ENCODE measurements at places on chromosomes 3 and 15.
A peak's percentile ranks its signal among the peaks of the same experiment; 100 is the strongest.

GRCh38 chr3:51391566-51392354 is 675 bp downstream of the RBM15B start:
- DNase-seq: peak; percentile 28

DNA sequence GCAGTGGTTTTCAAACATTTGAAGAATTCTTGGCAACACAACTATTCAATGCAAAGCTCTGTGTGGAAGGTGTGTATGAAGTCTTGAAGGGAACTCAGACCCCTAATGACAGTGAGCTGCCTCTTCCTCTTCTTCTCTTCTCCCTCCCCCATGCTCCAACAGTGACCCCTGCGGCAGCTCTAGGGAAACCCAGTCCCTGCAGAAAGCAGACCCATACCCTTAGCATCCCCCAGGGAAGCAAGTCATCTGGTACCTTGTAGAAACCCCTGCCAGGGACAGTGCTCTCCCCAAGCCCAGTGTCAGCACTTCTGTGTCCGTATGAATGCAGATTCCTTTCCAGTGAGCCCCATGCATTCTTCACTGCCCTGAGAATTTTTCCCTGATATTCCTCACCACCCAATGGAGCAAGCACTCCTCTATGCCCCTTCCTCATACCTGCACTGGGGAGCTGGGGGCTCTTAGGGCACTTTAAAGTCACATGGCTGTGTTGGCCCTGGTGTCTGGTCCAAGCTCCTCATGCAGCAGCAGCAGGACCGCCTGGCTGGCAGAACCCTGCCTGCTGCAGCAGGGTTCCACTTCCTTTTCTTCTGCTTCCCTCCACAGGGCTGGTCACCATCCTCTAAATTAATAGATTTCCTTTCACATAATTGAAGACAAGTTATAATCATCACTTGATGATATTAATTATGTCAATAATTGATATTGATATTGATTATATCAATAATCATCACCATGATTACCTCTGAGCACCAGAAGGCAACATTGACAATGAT is 442.5 kb downstream of the EPHB1 start:
- DNase-seq: no peak

DNA sequence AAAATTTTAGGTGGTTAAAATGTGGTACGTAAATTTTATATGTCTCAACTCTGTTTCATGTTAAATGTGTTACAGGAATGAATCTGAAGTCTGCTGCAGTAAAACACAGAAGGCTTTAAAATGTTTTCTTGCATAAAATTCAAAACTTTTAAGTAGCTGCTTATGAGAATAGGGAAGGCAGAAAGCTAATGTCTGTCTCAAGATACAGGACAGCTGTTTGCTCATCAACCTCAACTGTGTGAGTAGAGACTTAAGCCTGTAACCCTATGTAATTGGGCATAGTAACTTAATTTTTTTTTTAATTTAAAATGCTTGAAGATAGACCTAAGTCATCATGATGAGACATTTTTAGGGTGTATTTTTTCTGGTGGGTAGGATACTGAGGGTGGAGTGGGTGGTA is 38.9 kb downstream of the ZFAND6 start:
- DNase-seq: no peak

- no peak for DNase-seq
Observed at GRCh38 chr3:31224936-31225335, 307.8 kb upstream of the STT3B start.

DNA sequence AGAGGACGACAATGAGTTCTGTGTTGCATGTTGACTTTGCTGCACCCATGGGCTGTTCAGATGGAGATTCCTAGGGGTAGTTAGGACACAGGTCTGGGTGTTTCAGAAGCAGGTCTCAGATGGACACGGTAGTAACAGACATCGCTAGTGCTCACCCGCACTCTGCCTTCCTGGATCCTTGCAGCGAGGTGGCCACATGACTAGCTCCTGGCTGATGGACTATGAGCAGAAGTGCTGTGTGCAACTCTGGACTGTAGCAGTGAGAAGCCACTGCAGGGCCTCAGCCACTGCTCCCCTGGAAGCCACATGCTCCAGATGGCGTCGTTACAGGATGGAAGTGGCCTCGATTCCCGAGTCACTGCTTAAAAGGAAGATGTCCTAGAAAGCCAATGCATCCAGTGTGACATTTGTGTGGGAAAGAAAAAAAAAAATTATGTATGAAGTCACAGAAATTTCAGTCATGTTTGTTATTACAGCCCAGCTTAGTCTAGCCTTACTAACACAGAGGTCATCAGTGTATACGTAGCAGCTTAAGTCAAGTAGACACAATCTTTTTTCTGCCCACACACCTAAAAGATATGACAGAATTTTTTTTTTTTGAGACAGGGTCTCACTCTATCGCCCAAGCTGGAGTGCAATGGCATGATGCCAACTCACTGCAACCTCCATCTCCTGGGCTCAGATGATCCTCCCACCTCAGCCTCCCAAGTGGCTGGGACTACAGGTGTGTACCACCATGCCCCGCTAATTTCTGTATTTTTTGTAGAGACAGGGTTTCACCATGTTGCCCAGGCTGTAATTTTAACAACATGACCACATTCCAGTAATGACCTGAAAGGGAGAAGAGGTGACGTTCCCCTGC is 95.3 kb downstream of the XXYLT1 start:
- no peak for DNase-seq

DNA sequence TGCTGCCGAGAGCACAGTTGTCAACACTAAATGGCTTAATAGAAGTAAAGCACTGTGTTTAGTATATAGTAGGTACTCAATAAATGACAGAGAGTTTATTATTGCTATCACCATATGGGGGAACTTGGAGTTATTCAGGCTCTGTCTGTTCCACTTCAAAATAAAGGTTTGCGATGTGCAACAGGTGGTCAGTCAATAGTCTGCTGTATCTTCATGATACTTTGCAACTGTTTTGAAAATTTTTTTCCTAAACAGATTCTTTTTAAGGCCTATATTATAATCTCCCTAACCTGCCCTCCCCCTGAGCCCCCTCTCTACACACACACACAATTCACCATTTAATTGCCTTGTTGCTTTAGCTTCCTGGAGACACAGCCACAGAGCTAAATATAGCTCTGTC is 164.7 kb upstream of the NR2F2 start:
- no peak for DNase-seq

GRCh38 chr15:45434078-45434567 is 55.8 kb upstream of the GATM start:
- DNase-seq: no peak

GRCh38 chr3:54599716-54600115 is 328.1 kb downstream of the LRTM1 start:
- no peak for DNase-seq

DNA sequence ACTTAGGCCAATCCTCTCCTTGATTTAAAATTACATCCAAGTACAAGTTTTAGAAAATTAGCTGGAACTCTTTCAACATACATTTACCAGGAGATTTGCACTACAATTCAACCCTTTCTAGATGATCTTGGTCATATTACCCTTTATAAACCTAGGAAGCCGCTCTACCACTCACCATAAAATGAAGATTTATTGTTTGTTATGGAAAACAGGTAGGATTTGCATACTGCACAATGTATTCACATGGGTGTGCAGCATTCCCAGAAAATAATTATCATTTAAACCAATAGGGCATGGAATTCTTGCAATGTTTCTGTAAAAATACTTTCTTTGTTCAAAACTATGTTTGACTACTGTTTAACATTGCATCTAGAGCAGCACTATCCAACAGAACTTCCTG is 18.4 kb upstream of the RETNLB start:
- no peak for DNase-seq

GRCh38 chr3:71461749-71462483 is 121.6 kb downstream of the FOXP1 start:
- DNase-seq: no peak

- no peak for DNase-seq
Observed at GRCh38 chr15:56056626-56057025, 63.2 kb upstream of the NEDD4 start.

GRCh38 chr3:52407779-52408178 is 37.1 kb downstream of the SEMA3G start:
- DNase-seq: no peak

DNA sequence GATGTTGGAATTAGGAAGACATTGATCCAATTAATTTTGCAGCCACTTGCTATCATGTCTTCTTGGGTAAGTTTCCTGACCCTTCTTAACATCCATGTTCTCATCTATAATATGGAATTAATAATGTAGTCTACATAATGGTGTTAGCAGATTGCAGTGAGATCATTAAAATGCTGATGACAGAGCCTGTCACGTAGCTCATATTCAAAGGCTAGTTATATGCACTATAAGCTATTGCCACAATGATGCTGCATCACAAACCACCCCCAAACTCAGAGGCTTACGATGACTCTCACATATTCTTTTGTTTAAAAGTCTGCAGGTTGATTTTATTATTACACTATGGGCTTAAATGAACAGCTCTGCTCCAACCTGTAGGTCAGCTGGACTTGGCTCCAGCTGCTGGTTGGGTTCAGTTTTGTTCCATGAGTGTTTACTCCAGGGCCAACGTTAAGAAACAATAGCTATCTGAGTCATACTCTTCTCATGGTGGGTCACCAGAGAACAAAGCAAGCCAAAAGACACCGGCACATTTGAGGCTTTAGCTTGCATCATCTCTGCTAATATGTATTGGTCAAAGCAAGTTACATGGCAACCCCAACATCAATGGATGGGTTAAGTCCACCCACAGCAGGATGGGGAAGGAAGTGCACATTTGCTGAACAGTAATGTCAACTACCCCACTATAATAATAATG is 250.0 kb upstream of the SLCO3A1 start:
- no peak for DNase-seq

DNA sequence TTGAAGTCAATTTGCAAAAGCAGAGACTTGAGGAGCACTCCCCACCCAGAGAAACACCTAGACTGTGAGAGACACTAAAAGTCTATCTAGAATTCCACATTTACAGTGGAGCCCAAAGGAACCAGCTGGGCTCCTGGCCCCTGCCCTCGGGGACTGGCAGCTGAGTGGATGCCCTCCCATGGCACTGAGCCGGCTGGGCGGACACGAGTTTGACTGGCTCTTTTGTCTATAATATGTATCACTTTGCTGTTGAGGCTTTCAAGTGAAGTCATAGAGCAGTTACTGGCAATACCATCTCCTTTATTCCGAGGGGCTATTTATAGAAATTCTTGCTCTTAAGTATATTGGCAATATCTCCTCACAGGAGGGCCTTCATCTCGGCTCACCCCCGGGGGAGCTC is 65.8 kb upstream of the TNFAIP8L3 start:
- no peak for DNase-seq

GRCh38 chr15:91741986-91742385 is 111.5 kb upstream of the SLCO3A1 start:
- no peak for DNase-seq

GRCh38 chr3:182710557-182711157 is 82.6 kb upstream of the ATP11B start:
- peak; percentile 51 for DNase-seq

All from small intestine (tissue), 16 donors.